ENCODE measurements at places on chromosomes 3 and 15.

DNA sequence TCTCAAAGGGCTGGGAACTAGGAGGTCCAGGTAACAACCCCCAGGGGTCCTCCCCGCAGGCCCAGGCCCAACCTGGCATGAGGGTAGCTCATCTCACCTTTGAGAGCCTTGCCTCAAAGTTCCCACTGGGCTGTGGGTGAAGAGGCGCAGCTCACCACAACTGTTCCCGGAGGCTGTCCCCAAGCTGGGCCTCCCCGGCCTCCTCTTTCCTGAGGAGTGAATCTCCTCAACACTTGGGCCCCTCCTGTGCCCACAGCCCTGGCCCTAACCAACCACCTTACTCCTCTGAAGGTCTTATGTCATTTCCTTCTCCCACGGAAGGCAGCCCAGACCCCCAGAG lies 27.5 kb upstream of the CORO2B start:
- no peaks in the 10 kb centered on the region for H3K36me3 ChIP-seq
- H3K4me3 ChIP-seq: no peak overlapping the region
- H3K27me3 ChIP-seq: peaks cover 4% of the 10 kb centered on the region
- H3K27ac ChIP-seq: no peak overlapping the region

DNA sequence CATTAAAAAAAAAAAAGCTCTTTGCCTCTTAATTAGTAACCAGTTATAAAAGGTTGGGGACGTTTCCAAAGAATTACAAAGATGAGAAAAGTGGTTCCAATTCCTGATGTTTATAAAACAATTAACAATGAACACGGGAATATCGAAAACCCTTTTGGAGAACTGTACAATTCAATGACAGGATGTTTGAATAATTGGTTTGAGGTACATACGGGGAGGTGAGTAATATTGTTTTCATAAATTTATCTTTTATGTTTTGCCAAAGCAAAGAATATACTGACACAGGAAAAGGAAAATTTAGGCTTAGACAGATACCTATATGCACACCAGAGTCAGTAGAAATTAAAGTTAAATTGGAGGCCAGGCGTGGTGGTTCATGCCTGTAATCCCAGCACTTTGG lies 94.6 kb upstream of the LMOD3 start:
- peaks cover 4% of the 10 kb centered on the region for H3K27me3 ChIP-seq
- no peak for DNase-seq
- H3K36me3 ChIP-seq: peaks cover 55% of the 10 kb centered on the region
- no peaks in the 10 kb centered on the region for H3K4me1 ChIP-seq

DNA sequence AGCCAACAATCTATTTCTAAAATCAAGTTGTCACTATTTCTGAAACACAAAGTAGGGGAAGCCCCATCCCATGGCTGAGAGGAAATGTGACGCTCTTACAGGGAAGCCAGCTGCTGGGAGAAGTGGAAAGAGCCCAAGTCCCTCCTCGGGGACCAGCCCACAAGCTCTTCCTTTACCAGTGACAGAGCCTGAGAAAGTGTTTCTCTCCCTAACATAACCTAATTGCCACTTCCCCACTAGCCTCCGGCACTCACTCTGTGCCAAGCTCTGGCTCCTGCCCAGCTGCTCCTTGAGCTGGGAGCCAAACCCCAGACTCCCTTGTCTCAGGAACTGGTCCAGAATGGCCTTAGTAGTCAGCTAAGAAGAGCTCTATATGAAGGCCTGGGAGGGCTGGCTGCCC lies 42.9 kb downstream of the TNFAIP8L3 start:
- H3K27me3 ChIP-seq: peaks cover 5% of the 10 kb centered on the region
- no peak overlapping the region for H3K27ac ChIP-seq
- no peak overlapping the region for H3K4me3 ChIP-seq
- H3K36me3 ChIP-seq: peaks cover 5% of the 10 kb centered on the region
- no peak for DNase-seq
- H3K4me1 ChIP-seq: peaks cover 13% of the 10 kb centered on the region

GRCh38 chr3:71466483-71466882 lies 117.0 kb downstream of the FOXP1 start:
- no peak overlapping the region for H3K27ac ChIP-seq
- no peaks in the 10 kb centered on the region for H3K27me3 ChIP-seq
- no peak for DNase-seq

DNA sequence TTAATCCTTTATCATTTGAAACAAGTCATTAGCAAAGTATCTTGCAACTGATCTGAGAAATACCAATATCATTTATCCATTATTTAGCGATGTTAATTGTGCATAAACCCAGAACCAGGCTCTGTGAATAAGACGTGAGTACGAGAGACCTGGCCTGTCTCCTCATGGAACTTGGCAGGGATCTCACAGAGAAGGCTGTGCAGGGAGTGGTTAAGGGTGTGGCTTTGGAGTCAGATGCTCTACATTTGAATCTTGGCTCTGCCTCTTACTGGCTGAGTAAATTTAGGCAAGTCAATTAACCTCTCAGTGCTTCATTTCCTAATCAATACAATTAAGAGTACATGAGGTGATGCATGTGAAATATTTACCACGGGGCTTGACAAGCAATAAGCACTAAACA lies 39.9 kb upstream of the TBL1XR1 start:
- DNase-seq: no peak
- H3K4me1 ChIP-seq: no peaks in the 10 kb centered on the region
- no peaks in the 10 kb centered on the region for H3K36me3 ChIP-seq
- H3K27ac ChIP-seq: no peak overlapping the region

DNA sequence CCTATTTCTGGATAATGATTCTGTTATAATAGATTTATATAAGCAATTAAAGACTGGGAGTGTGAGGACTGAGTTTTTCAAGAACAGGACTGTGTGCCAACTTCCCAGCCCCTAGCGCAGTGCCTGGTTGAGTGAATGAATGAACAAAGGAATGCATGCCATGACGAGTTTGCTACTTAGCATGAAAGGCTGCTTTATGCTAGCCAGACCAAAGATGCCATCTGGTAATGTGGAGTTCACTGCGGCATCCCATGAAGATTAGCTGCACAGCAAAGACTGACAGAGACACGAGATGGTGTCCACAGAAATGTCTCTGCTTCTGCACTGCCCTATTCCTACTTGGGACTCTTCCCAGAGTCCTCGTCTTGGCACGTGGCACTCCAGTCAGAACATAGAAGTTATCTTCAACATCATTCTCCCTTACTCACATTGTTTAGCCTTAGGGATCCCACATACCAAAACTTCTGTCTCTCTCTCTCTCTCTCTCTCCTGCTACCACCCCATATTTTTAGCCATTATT lies 283.9 kb upstream of the CTNNB1 start:
- peaks cover 4% of the 10 kb centered on the region for H3K27me3 ChIP-seq
- H3K27ac ChIP-seq: no peak overlapping the region
- no peak overlapping the region for H3K4me3 ChIP-seq
- H3K4me1 ChIP-seq: peaks cover 9% of the 10 kb centered on the region

DNA sequence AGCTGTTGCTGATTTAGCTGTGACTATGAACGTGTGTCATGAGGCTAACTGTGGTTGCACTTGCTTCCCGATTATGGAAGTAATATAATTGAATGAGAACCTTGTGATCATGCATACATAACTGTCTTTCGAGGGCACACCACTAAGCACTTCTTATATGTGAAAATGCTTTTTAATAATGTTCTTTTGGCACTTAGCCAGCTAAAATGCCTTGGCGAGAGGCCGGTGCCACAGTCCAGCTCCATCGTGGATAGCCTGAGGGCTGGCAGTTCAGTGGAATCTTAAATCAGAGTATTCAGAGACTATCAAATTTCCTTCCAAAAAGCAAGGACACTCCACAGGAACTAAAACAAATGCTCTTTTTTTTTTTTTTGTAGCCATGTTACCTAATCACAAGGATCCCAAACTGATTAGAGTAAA lies 161.6 kb upstream of the FRMD4B start:
- H3K27me3 ChIP-seq: no peaks in the 10 kb centered on the region
- H3K4me1 ChIP-seq: peaks cover 6% of the 10 kb centered on the region
- H3K27ac ChIP-seq: no peak overlapping the region
- no peak overlapping the region for H3K4me3 ChIP-seq

DNA sequence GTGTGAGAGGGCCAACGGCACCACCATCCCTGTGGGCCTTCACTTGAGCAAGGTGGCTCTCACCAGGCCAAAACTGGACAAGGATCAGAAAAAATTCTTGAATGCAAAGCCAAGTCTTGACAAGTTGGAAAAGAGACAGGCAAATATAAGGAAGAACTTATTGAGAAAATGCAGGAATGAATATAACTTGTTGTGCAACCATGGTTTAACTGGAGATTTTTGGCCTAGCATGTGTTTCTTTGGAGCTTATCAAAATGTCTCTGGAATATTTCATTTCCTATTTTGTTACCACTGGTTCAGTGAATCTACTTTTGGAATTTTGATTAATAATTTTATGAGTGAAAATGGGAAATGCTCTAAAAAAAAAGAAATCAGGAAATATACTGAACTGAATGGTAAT lies 42.5 kb downstream of the MCTP2 start:
- no peak for DNase-seq
- no peaks in the 10 kb centered on the region for H3K4me1 ChIP-seq
- no peaks in the 10 kb centered on the region for H3K27me3 ChIP-seq
- no peak overlapping the region for H3K27ac ChIP-seq
- no peak overlapping the region for H3K4me3 ChIP-seq

DNA sequence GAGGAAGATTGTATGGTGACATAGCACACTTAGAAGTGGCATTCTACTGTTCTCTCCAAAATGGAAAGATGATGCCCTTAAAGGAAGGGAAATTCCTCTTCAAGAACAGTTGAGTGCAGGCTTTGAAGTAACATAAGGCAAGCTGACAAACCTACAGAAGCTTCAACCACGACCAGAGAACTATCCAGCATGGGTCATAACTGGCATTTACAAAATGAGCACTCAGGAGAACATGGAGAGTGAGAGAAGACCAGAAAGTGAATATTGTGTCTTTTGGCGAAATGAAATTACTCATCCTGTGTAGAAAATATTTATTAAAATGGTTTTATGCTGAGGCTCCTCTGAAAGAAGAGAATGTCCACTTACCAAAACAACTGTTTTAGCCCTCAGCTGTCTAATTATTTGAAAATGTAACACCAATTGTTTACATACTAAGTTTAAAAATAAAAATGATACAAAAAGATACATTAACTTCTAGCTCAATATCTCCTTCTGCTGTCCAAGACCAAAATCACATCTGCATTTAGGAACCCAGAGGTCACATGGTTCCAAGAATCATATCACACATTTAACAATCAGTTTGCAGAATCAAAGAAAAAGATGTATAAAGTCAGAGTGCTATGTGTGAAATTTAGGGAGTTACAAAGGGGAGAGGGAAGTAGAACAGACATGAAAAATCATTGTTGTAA lies 216.9 kb downstream of the ATP8B4 start:
- DNase-seq: no peak
- no peaks in the 10 kb centered on the region for H3K4me1 ChIP-seq
- no peak overlapping the region for H3K4me3 ChIP-seq

DNA sequence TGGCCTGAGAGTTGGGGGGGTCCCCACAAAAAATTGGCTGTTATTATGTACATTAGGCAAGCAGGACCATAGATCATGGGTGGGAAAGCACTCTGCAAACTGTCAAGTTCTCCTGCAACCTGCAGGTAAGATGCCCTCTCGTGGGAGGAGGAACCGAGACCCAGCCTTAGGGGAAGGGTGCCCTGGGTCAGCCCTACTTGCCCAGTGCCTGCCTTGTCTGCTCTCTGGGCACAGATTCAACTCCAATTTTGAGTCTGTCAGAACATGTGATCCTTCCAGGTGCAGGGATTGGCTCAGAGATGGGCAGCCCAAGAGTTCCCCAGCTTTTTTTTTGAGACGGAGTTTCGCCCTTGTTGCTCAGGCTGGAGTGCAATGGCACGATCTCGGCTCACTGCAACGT lies 99.2 kb downstream of the PLXNA1 start:
- no peak overlapping the region for H3K27ac ChIP-seq
- DNase-seq: no peak
- H3K4me3 ChIP-seq: no peak overlapping the region
- no peaks in the 10 kb centered on the region for H3K36me3 ChIP-seq
- peaks cover 2% of the 10 kb centered on the region for H3K27me3 ChIP-seq

DNA sequence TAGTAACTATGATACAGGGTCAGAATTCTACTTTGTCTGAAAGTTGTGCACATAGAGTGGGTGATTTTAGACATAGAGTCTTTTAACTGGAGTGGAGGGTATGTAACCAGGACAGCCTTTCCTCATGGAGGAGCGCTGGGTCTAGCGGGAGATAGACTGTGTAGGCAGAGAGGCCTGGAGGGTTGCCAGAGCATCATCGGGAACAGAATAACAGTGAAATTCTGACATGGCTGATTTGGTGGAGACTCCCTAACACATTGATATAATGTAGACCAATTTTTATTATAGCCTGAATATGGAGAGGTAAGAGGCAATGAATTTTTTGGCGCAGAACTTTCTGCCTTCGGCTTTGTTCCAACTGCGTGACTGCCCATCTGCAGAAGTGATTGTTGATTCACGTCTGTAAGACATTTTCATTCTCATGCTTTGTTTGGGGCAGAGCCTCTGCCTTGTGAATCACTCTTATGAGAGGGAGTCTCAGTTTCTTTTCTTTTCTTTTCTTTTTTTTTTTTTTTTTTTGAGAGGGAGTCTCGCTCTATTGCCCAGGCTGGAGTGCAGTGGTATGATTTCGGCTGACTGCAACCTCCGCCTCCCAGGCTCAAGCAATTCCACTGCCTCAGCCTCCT lies 16.0 kb downstream of the LPP start:
- H3K4me3 ChIP-seq: no peak overlapping the region
- H3K4me1 ChIP-seq: peaks cover 24% of the 10 kb centered on the region

GRCh38 chr15:70715840-70716485 lies 47.4 kb downstream of the UACA start:
- H3K36me3 ChIP-seq: peaks cover 7% of the 10 kb centered on the region
- H3K4me3 ChIP-seq: no peak overlapping the region
- peaks cover 39% of the 10 kb centered on the region for H3K4me1 ChIP-seq

GRCh38 chr15:88390164-88390901 lies 76.9 kb downstream of the MRPL46 start:
- peaks cover 6% of the 10 kb centered on the region for H3K4me1 ChIP-seq
- no peak for DNase-seq
- peaks cover 2% of the 10 kb centered on the region for H3K27me3 ChIP-seq

DNA sequence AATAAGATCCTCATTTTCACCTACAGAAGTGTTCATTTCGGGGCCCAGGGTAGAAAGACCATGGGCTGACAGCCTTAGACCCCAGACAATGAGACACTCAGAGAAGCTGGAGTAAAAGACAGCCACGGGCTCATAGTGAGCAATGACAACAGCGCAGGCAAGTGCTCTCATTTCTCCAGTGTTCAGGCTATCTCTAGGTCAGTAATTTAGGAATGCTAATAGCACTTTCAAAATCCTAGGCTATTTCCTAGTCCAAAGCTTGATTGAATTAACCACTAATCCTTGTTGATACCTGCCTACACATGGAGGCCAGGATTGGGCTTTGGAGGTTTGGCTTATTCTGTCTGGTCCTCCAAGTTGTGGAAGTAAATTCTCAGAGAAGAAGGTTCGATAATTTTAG lies 44.4 kb downstream of the FBN1 start:
- H3K27me3 ChIP-seq: peaks cover 1% of the 10 kb centered on the region
- H3K27ac ChIP-seq: no peak overlapping the region

GRCh38 chr3:43153216-43154083 lies 47.6 kb upstream of the POMGNT2 start:
- H3K4me3 ChIP-seq: no peak overlapping the region
- no peaks in the 10 kb centered on the region for H3K36me3 ChIP-seq
- DNase-seq: no peak
- no peak overlapping the region for H3K27ac ChIP-seq

All from endothelial cell (in vitro differentiated cells).